ENCODE measurements at places on chromosomes 5 and 9.

DNA sequence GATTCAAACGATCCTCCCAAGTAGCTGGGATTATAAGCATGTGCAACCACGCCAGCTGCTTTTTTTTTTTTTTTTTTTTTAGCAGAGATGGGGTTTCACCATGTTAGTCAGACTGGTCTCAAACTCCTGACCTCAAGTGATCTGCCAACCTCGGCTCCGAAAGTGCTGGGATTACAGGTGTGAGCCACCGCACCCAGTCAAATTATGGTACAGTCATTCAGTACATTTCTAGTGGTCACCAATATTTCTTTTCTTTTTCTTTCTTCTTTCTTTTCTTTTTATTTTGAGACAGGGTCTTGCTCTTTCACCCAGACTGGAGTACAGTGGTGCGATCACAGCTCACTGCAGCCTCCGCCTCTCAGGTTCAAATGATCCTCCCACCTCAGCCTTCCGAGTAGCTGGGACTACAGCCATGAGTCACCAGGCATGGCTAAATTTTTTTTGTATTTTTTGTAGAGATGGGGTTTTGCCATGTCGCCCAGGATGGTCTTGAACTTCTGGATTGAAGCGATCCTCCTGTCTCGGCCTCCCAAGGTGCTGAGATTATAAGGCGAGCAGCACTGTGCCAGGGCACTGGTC is 25.4 kb upstream of the DCP2 start:
- no peak for DNase-seq

DNA sequence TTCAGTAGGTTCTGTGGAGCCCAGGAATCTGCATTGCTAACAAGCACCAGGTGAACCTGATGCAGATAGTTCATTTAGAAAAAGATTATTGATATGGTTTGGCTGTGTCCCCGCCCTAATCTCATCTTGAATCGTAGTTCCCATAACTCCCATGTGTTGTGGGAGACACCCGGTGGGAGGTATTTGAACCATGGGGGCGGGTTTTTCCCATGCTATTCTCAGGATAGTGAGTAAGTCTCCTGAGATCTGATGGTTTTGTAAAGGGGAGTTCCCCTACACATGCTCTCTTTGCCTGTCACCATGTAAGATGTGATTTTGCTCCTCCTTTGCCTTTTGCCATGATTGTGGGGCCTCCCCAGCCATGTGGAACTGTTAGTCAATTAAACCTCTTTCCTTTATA is 212.0 kb downstream of the RAB3C start:
- peak; percentile 75 for DNase-seq

GRCh38 chr9:136847088-136847825 is 2.0 kb upstream of the PHPT1 start:
- DNase-seq, result peak; percentile 37

DNA sequence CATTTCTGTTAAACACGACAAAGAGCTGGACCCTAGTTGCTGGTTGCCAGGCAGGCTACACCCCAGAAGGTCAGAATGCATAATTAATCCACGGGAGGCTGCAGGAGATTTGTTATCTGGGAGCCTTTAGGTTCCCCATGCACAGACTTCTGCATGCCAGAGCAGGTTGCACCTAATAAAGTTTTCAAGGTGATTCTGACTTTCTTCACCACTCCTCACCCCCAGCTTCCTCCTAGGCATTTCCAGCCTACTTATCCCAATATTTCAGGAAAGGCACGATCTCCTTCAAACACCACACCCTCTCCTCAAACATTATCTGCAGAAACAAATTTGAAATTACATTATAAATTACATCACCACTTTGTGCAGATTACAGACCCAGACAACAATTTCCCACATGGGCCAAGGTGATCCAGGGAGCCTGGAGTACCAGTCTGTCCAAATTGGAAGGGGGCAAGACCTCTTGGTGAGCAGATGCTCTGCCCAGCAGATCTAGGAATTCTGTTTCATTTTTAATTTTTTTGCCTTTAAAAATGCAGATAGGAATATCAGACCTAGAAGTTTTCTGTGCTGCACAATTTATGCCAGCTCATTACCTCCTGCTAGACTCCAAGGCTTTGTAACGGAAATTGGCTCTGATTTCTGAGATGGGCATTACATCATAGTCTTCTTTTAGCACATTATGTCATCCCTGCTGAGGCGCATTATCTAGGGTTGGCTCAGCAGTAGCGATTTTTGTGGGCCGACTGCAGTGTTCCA is 363.4 kb upstream of the SLC30A5 start:
- no peak for DNase-seq

GRCh38 chr5:176806137-176806536 is 4.2 kb upstream of the UNC5A start:
- DNase-seq, result no peak

DNA sequence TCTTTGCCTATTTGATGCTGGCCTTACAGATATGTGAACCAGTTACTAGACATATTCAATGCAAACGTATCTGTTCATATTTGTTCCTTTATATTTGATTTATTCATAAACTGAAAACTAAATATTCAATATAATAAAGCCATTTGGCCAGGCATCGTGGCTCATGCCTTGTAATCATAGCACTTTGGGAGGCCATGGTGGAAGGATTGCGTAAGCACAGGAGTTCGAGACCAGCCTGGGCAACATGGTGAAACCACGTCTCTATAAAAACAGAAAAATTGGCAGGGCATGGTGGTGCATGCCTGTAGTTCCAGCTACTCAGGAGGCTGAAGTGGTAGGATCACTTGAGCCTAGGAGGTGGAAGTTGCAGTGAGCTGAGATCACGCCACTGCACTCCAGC is 49.2 kb upstream of the CTNNAL1 start:
- DNase-seq, result no peak

DNA sequence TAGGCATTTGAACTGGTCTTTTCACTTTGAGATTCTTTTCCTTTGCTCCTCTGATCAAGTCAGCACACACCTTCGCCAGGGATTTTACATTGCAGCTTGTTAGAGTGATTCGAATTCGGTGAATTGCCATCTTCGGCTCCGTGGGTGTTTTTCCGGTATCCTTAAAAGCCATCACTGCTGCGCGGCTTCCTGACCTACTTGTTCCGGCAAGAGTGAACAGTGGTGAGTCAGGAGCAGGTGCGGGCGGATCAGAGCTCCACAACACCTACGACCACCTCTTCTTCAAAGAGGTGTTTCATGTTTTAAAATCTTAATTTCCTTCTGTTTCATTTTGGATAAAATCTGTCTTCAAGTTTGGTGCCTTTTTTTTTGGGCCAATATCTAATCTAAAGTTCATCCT is 134.6 kb downstream of the TMC1 start:
- no peak for DNase-seq

DNA sequence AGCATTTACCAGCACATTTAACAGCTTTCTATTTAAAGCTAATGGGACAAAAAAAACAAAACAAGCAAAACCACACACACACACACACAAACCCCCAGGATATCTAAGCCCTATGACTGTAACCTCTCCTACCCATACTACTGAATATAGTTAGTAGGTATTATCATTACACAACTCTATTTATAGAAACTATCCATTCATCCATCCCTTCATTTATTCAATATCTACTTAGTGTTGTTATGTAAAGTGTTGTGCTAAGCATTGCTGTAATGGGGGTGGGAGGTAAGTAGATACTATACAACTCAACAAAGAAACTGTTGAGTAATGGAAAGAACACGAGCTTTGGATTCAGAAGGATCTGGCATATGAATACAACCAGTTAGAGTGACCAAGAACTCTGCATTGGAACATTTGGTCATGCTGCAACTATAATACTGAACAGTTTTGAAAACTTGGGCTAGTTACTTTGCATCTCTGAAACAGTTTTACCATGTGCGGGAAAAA is 82.3 kb upstream of the ZNF608 start:
- DNase-seq, result no peak

- DNase-seq, result peak; percentile 12
These were observed 574.7 kb upstream of the MEF2C start for GRCh38 chr5:89457411-89458331.

- peak; percentile 82 for DNase-seq
These were observed 2.4 kb downstream of the LTC4S start for GRCh38 chr5:179795863-179796833.

GRCh38 chr9:3012245-3012644 is 168.3 kb upstream of the PUM3 start:
- DNase-seq, result no peak

- DNase-seq, result no peak
These were observed 110.2 kb upstream of the DAPK1 start for GRCh38 chr9:87387351-87388011.

DNA sequence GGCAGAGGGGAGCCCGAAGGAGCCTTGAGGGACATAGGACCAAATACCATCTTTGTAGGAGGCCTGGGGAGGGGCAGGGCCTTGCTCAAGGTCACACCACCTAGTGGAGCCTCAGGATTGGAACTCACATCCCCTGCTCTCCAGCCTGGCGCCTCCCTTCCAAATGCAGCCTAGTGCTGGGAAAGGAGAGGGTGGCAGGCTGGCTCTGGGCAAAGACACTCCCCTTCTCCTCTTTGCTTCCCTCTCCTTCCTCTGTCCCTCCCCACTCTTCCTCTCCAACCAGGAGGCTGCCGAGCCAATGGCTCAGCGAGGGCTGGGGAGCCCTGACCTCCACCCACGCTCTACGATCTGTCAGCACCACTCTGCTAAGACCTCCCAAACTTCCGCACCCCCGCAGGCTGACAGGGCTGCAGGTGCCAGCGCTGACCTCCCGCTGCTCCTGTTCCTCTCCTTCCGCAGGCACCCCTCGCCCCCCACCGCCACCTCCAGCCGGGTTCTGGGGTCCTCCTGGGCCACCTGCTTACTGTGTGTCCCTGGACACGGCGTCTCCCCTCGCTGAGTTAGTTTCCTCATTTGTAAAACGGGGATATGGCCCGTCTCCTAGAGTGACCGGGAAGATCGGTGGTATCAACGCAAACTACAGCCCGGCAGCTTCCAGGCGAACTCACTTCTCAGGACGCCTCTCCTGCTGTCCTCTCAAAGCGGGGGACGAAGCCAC is 52.9 kb downstream of the C9orf50 start:
- peak; percentile 25 for DNase-seq

DNA sequence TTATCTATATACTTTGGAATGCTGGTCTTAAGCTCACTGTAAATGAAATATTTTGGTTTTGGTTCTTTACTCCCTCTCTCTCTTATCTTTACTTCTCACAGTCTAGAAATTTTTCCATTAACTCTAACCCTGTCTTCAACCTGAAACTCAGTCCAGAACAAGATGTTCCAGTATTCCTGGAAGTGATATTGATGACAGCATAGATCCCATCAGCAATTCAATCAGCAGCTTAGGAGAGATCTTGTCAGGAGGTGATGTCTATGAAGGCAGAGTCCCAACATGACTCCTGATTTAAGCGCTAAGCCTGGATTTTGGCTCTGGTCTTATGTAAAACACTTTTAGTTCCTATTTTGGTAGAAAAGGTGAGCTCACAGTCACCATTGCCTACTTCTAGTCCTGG is 52.6 kb downstream of the RFK start:
- DNase-seq, result no peak

DNA sequence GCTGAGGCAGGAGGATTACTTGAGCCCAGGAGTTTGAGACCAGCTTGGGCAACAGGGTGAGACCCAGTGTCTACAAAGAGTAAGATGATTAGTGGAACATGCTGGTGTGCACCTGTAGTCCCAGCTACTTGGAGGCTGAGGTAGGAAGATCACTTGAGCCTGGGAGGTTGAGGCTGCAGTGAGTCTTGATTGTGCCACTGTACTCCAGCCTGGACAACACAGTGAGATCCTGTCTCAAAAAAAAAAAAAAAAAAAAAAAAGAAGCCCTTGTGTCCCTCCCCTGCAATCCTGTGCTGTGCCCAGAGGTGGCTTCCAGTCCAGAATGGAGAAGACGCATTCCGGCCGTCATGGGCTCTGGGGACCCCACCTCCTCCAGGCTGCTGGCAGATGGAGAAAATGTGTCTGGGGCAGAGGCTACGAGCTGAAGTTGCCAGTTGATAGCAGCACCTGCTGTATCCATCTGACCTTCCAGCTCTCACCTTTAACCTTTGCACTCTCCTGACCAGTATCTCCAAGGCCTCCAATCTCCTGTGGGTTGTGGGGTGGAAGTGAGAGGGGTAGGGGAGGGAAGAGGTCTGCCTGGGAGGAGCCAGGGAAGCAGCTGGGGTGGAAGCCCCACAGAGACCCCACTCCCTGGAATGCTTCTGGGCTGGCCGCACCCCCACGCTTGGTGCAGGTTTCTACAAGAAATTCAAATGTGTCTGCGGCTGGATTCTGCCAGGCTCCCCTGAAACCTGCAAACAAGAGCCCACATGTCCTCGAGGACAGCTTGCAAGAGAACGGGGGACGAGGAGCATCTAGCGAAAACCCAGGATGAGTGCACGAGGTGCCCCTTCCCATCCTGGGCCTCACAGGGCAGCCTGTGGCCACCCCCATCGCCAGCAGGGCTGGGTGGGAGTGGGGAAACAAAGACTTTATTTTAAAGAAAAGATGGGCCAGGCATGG is 148.3 kb upstream of the IER5L start:
- DNase-seq, result no peak

DNA sequence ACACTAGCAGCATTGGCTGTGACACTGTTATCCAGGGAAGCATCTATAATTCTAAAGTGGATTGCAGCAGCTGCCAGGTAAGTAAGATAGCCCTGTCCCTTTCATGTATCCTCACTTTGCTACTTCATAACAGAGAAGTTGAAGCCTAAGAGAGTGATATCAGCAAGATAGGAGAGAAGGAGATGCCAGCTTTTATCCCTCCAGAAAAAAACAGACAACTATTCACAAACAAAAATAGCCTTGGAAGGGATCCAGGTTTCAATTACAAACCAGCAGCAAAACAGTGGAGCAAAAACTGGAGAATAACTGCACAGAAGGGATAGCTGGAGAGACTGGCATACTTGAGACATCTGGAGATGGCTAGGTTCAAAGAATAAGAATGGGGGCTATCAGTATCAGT is 19.6 kb upstream of the VCAN start:
- no peak for DNase-seq

DNA sequence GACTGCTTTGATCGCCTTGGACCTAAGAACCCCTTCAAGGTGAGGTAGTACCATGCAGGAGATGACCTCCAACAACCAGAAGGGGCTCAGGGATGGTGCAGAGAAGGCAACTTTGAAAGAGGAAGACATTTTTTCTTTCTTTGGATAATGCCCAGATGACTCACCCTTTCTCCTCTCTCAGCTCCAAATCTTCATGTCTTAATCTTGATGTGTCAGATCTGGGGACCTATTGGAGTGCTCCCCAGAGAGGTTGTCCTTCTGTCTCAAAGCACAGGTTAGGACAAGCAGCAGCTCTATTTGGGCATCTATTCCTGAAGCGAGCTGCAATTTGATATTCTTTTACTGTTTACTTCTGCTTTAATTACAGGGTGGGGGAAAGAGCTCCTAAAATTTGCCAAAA is 229.9 kb upstream of the MAP3K1 start:
- DNase-seq, result peak; percentile 50

All from inflammatory macrophage treated with lipopolysaccharide for 1 hour (primary cell).